ENCODE measurements at places on chromosomes 4 and X. TPM values are rescaled to one million over a fixed set of nuclear protein-coding genes. Genes with fewer than 3 reads are reported as not detected.

The MGAT4D gene
- not detected for total RNA-seq

The UGT2B17 gene
- not detected for total RNA-seq

The ARHGAP6 gene
- total RNA-seq, result 8.4 TPM

The PCDH18 gene
- 57.4 TPM for total RNA-seq

The PNMA5 gene
- total RNA-seq, result under 0.01 TPM

The POU3F4 gene
- total RNA-seq, result not detected

The PABPC1L2B gene
- total RNA-seq, result not detected

The RIBC1 gene
- total RNA-seq, result 0.52 TPM

The VCX3B gene
- not detected for total RNA-seq

The PRR27 gene
- not detected for total RNA-seq

The TXK gene
- total RNA-seq, result 0.52 TPM

The MAGEE1 gene
- 1.6 TPM for total RNA-seq

The KCNIP4 gene
- total RNA-seq, result 0.52 TPM

The L1CAM gene
- total RNA-seq, result 1.6 TPM

The ATOH1 gene
- total RNA-seq, result not detected

The MAGEB4 gene
- total RNA-seq, result not detected

The RPS6KA6 gene
- total RNA-seq, result 4.7 TPM

The GPC4 gene
- 49.1 TPM for total RNA-seq

The CTAG1A gene
- total RNA-seq, result not detected

The KIAA1210 gene
- not detected for total RNA-seq

The TIMM17B gene
- total RNA-seq, result 25.1 TPM

The ERAS gene
- not detected for total RNA-seq

The SHOX gene
- 3.1 TPM for total RNA-seq

The NOX1 gene
- not detected for total RNA-seq

The BDH2 gene
- 23.0 TPM for total RNA-seq

The TEX13D gene
- total RNA-seq, result not detected

The HMX1 gene
- total RNA-seq, result not detected

The ZXDB gene
- total RNA-seq, result 6.3 TPM

The RNF212 gene
- 3.7 TPM for total RNA-seq

The GATA1 gene
- 1.6 TPM for total RNA-seq

The BOD1L1 gene
- total RNA-seq, result 15.1 TPM

The STBD1 gene
- 27.1 TPM for total RNA-seq

The SPP1 gene
- total RNA-seq, result 156 TPM

The PHF8 gene
- 14.6 TPM for total RNA-seq

The GABRG1 gene
- total RNA-seq, result under 0.01 TPM

The AIMP1 gene
- total RNA-seq, result 15.1 TPM

The MAGEB10 gene
- not detected for total RNA-seq

The GPR50 gene
- total RNA-seq, result not detected

The GPRASP3 gene
- total RNA-seq, result 6.3 TPM

The SGMS2 gene
- 13.0 TPM for total RNA-seq

The UGT2B15 gene
- not detected for total RNA-seq

The TLR1 gene
- total RNA-seq, result 6.3 TPM

The ADH1B gene
- total RNA-seq, result 33.4 TPM

The SHROOM4 gene
- total RNA-seq, result 3.7 TPM
